ENCODE measurements at places on chromosomes 4 and X.

GRCh38 chr4:5528031-5528436, 180.3 kb downstream of the EVC2 start:
- no peak for DNase-seq

DNA sequence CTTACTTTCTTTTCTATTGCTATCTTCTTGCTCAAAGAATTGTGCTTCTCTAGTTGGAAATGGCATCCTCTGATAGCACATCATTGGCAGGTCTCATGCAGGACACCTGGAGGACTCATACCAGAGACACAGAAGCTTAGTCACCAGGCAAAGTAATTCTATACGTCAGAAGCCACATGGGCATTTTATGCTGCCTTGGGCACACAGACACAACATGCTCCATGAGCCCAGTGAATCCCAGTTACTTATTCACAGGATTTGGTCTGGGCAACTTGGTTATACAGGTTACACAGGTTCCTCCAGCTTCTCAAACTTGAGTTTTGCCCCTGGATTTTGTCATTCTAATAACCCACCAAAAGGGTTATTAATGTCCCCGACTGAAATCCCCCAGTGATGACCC, 7.1 kb downstream of the RASSF6 start:
- DNase-seq = no peak

DNA sequence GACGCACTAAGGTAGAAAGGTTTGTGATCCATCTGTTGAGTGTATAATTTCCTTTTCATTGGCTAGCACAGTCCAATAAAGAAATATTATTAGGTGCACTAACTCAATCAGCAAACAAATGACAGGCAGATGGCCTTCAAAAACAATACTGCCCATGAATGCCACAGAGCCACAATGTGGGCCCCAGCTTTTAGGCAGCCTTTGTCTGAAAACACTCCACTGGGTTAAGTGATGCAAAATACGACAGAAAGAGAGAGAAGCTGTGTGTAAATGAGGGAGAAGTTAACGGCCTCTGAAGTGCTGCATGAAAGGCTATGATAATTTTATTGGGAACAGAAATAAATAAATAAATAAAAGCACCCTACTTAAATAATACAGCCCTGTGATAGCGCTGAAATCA, 274.6 kb downstream of the NKX6-1 start:
- DNase-seq = no peak

- DNase-seq = no peak
These were observed 206.8 kb downstream of the SMARCA1 start for GRCh38 chrX:129316461-129316860.

DNA sequence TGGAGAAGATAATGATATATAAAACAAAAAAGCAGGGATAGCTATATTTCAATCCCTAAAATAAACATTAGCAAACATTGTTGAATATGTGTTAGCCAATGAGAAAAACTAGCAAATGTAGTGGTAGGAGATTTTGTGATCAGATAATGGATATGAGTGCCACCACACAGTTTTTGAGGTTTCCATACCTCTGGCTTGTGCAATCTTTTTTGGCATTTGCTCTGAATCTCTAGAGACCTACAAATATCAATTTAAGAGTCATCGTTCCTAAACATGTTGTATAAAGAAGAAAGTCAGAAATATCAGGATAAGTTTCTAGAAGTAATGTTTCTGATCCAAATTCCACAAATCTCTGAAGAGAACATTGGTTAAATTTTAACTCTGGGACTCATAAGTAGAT, 308.7 kb downstream of the PDGFC start:
- DNase-seq = no peak
